ENCODE measurements at places on chromosomes 12 and 14.

- DNase-seq = peak; percentile 45
Measured at GRCh38 chr14:91108941-91109611, 4.8 kb upstream of the DGLUCY start.

DNA sequence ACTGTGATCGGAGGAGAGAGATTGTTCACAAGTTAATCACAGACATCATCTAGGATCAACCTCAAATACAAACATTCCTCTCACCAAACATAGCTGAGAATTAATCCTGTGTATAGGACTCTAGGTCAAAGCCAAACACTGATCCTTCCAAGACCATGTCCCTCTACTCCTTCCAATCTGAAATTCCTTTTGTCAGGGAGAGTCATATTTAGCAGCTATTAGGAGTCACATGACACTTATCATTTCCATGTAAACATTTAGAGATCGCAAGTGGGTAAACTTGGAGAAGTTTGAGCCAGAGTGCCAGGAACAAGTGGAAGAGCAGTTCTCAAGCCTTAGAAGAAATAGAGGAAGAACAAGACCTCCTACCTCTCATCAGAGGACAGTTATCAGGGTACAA, 13.5 kb downstream of the OR2AP1 start:
- no peak for DNase-seq

DNA sequence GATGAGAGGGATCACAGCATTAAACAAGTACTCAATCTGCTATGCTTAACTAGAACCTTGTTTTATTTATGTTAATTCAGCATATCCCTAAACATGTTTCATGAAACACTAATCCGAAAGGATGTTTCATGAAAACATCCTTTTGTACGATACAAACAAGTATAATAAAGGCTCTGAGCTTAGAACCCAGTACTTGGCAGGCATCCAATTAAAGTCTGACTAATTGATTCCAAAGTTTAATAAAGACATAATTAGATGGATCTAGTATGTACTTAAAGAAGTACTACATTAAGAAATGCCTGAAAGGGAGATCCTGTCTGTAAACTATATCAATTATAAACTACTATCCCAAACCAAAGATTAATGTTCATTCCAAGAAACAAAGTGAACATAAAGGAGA, 51.8 kb downstream of the SCAF11 start:
- DNase-seq = no peak

GRCh38 chr12:32822344-32822743, 66.6 kb upstream of the YARS2 start:
- DNase-seq = no peak

GRCh38 chr14:104263675-104264358, 125.4 kb downstream of the KIF26A start:
- no peak for DNase-seq

DNA sequence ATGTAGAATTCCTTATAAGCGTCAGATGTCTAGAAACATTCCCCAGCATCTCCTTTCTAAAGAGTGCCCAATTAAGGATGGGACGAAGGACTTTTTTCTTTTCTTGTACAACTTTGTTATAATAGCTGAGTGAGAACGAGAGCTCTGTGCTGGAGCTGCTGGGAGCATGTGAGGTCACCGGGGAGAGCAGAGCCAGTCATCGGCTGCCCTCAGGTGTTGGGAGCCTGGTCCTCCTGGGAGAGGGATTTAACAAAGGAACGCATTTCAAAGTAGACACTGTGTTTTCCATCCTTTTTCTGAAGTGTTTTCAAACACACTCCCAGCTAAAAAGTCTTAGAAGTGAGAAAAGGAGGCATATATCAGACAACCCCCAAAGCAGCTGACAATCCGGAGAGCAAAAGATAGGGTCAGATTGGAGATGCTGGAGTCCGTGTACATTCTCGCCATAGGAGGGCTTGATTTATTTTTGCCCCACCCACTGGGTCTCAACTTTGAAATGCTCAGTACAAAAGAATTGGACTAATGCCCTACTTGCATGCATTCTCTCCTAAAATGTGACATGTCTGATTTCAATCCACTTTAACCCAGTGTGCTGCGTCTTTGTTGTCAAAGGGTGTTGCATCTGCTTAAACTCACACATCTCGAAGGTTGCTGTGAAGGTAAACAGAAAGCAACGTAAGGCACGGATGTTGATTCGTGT, 50.8 kb upstream of the PIWIL1 start:
- no peak for DNase-seq

DNA sequence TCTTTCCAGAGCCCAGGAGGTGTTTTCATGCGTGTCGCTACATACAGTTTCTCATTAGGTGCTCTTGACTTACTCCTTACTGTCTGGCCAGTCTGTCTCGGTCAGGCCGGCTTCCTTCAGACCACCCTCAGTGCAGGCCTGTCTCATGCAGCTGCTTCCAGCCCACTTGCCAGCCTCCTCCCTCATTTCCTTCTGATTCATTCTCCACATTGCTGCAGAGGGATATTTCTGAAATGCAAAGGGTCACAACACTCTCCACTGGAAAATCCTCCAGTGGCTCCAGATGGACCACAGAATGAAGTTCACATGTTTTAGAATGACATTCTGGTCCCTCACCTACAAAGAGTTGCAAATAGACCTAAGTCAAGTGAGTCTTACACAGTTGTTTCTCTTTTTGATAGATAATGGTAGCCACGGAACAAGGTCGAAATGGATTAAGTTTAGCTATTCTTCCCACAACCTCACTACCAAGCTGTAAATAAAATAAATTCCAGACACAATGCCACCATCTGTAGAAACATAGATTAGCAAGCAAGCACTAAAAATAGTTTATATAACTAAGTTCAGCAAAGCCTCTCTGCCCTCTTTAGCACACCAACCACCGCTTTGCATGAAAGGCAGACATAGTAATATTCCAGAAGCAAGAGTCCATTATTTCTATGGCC, 146.9 kb downstream of the ESR2 start:
- no peak for DNase-seq

- no peak for DNase-seq
Measured at GRCh38 chr14:23168246-23168645, 15.2 kb downstream of the SLC7A8 start.

GRCh38 chr14:45246691-45247090, 6.3 kb downstream of the MIS18BP1 start:
- no peak for DNase-seq

GRCh38 chr14:79424462-79424861, 786.8 kb downstream of the DIO2 start:
- DNase-seq = no peak

DNA sequence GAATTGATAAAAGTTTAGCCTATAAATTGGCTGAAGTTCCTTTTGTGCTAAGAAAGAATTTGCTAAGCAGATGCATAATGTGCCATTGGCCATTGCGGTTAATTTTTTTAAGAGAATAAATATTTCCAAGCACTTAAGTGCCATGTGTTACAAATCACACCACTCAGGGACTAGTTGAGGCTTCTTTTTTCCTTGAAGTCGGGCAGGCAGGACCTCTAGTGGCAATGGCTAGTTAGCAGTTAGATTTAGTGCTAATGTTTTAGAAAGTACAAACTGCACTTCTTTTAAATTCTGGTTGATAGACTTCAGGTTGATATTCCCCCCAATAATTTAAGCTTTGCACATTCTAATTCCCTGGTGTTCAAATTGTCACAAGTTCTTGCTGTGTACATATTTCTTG, 294.3 kb downstream of the APAF1 start:
- no peak for DNase-seq

GRCh38 chr12:108210001-108210400, 80.9 kb downstream of the WSCD2 start:
- no peak for DNase-seq

GRCh38 chr14:65075628-65076325, 26.5 kb downstream of the MAX start:
- DNase-seq = no peak

DNA sequence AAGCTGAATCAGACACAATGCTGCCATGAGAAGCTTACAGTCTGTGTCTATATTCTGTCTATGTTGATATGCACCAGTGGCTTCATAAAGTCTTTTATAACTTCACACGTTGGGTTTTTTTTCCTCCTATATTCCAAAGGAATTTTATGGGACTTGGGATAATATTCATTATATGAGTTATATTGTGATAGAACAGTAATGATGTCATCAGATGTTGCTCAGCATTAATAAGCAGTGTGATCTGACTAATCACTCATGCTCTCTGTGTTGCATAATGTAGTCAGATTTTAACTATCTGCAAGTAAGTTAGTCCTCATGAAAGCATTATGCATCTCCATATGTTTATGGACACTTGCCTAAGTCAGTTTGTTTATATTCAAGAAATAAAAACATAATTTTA, 159.6 kb downstream of the PLCZ1 start:
- DNase-seq = no peak

DNA sequence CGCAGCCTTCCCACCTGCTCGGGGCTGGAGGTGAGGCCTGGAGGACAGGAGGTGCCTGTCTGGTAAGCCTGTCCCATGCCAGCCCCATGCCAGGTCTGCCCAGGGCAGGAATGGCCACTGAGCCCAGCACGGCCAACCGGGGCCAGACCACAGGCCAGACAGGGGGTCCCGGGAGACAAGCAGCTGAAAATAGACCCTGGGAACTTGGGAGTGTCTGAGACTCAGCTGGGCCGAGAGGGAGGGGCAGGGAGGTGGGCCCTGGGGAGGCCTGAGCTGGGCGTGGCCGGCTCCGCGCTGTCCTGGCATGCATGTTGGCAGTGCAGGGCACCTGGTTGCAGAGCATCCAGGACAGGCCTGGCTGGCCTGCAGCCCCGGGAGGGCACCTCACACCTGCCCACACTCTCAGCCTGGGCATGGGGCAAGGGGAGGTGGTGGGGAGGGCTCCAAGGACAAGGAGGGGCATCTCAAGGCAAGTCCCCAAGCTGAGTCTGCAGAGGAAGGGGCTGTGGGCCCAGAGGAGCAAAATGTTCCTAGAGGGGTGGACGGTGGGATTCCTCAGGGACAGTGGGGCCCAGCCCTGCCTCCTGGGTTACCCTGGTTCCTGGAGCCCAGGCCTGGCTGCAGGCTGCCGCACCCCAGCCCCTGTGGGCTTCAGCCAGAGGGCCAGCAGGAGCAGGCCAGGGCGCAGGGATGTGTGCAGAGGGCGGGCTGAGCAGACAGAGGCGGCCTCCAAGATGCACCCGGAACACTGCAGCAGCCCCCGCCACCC, 3.2 kb upstream of the CRIP1 start:
- no peak for DNase-seq

DNA sequence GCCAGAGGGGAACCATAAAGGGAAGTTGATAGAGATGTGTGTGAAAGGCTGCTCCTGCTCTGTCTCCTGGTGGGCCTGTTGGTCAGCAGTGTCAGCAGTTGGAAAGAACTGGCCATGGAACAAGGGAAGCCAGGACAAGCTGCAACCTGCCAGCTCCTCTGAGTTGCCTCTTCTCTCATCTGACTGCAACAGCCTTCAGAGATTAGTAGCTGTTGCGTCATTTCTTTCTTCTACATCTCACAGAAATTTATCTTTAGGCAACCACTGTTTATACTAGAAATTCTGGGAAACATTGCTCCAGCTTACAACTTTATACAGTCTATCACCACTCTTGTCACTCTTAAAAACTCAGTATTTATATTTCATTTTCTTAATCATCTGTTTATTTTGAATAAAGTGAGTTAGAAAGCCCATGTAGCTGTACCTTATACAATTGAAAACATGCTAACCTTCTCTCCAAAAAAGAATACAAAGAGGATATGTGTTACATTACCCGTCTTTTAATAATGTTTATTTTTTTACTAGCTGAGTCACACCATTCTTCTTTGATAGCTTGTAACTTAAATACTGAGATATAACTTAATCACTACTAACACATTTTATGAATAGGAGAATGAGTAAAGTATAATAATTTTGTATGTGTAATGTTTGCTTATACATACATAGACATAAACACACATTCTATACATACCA, 224.2 kb downstream of the LRFN5 start:
- DNase-seq = no peak

GRCh38 chr14:77526266-77526665, 27.6 kb upstream of the ISM2 start:
- DNase-seq = no peak

DNA sequence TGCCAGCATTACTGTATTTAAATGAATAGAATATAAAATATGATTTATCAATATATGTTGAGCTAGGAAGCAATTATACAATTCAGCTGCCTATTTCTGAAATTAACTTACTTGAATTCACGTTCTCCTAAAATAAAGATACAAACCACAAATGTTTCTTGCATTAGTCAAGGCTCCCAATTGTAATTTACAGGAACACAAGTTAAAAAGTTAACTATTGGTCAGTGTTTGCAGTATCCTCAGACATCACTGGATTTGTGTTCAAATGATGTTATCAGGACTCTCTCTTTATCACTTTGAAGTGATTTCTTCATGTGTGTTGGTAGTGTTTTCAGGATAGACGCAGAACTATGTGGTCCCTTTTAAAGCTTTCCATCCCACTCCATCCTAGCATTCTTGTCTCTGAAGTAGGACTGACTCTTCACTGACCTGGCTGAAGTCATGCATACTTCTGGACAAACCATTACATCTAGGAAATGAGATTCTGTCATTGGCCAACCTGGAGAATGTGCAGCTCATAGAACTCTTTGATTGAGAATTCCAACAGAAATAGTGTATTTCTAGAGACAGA, 156.1 kb downstream of the KICS2 start:
- DNase-seq = no peak

- no peak for DNase-seq
Measured at GRCh38 chr14:60204104-60204842, 39.1 kb upstream of the DHRS7 start.

- no peak for DNase-seq
Measured at GRCh38 chr12:98998697-98999299, 353.7 kb downstream of the APAF1 start.

DNA sequence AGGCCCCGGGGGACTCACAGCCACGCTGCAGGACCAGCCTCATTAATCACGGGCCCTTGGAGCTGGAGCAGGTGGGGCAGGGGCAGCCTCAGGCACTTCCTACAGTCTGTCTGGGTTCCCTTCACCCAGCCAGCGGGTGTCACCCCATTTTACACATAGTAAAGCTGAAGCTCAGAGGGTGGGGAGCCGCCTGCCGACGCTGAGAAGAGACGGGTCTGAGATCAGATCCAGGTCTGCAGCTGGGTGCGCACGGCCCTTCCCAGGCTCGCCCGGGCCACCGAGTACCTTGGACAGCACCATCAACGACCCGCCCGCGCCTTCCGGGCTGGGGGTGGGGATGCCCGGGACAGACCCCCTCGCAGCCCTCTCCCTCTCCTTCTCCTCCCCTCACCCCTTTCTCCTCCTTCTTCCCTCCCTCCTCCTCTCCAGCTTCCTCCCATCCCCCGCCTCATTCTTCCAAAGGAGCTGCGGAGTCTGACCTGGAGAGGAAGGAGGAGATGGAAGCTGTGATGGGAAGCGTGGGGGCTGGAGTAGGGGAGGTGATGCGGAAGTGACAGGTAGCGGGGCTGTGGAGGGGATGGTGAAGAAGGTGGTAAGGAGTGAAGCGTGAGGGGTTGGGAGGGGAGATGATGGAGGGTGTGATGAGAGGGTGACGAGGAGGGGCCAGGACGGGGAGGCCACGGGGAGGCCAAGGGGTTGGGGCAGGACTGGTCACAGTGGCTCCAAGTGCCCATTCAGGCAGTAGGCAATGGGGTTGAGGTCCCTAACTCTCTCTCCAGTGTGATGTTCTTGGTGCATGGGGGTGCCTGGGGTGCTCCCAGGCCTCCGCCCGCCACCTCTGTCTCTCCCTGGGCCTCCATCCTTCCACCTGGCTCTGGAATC, 8.8 kb downstream of the DTX1 start:
- DNase-seq = no peak

GRCh38 chr14:22221508-22221907, 367.5 kb downstream of the DAD1 start:
- DNase-seq = no peak
